Stimulated activated CD4-positive, alpha-beta T cell treated with anti-CD3 and anti-CD28 coated beads, Interleukin-12 subunit alpha, Interleukin-12 subunit beta, amount 100 ng/mL, for 24 hours (primary cell): ENCODE measurements at places on chromosomes 1 and 21.

DNA sequence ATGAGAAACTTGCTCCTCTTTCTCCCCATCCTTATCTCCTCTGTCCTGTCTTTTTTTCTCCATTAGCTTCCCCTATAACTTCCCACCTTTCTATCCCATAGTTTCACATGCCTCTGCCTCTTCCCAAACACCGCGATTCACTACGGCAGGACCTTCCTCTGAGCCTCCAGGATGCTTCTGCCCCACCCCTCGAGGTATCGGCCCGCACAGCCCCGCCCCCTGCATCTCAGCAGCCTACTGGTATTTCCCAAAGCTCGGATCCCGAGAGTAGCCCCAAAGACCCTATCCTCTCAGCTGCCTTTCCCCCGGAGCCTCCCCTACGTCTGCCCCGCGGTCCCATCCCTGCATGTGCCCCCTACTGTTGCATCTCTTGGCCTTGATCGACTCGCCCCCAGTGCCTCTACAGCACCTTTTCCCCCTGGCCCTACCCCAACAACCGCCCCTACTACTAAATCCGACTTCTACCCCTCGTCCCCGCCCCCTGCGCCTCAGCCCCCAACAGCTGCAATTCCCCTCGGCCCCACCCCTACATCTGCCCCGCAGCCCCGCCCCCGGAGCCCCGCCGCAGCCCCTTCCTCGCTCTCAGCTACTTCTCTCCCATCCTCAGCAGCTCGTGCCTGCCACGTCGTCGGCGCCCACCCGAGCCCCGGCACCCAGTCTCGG lies 512 bp downstream of the PIAS3 start:
- DNase-seq: peak; percentile 38

- no peak for DNase-seq
Measured at GRCh38 chr1:87190402-87190801, 138.3 kb upstream of the LMO4 start.

- DNase-seq: no peak
Measured at GRCh38 chr1:226428791-226429461, 21.0 kb upstream of the PARP1 start.

DNA sequence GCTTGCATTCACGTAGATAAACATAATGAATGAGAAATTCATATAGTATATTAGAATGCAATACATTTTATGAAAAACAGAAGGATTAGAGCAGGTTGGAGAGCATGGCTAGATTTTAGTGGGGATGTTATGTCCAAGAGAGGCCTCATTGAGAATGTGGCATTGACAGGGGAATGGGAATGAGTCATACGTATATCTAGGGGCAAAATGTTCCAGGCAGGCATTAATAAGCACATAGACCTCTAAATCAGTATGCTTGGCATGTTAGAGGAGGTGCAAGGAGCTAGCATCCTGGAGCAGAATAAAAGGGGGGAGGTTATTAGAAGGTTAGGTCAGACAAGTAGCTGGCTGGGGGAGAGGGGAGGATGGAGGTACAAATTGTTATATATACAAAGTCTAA lies 93.0 kb downstream of the USH2A start:
- no peak for DNase-seq

DNA sequence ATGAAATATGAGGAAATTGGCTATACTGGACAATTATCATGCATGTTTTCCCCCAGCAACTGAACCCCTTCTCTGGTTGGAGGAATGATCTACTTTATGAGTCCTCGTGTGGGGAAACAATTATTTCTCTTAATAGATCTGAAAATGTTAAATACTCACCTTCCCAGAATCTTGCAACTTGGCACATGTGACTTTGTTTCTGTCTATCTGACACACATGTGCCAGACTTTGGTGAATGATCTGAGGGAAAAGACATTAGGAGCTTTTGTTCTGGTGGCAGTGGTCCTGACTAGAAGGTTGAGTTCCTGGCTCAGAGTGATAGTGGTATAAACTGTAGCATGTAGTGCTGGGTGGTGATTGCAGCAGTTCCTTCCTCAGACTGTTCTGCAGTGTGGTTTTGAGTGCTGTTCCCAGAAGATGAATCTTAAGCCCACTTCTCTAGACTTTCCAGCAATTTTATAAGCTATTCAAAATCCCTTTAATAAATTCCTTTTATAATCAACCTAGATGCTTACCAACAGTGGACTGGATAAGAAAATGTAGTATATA lies 59.3 kb upstream of the B3GALNT2 start:
- DNase-seq: no peak

- no peak for DNase-seq
Measured at GRCh38 chr1:66695116-66695515, 57.1 kb upstream of the DYNLT5 start.

DNA sequence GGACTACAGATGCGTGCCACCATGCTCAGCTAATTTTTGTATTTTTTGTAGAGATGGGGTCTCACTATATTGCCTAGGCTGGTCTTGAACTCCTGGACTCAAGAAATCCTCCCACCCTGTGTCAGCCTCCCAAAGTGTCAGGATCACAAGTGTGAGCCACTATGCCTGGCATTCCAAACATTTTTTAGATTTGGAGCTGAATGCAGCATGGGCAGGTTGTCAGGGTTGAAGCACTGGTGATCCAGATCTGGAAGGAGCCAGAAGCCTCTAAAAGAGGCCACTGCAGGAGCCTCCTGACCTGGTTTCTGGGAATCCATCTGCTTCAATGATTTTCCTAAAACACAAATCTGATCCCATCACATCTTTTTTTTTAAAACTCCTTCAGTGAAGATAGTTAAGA lies 1.8 kb upstream of the CTPS1 start:
- no peak for DNase-seq

DNA sequence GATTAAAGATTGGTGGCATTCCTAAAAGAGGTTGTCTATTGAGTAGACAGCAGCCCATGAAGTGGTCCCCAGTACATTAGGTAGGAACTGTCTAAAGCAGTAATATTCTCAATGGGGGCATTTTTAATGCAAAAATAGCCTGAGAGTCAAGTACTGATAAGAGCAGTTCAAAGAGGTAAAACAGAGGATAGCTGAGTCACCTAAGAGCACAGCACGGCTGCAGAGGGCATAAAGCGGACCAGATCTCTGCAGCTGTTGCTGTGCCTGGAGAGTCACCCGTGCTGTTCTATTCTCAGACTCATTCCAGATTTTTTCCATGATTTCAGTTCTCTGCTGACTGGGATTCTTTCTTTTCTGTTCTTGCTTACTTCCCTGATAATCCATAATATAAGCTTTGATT lies 313.2 kb downstream of the OLFM3 start:
- no peak for DNase-seq

DNA sequence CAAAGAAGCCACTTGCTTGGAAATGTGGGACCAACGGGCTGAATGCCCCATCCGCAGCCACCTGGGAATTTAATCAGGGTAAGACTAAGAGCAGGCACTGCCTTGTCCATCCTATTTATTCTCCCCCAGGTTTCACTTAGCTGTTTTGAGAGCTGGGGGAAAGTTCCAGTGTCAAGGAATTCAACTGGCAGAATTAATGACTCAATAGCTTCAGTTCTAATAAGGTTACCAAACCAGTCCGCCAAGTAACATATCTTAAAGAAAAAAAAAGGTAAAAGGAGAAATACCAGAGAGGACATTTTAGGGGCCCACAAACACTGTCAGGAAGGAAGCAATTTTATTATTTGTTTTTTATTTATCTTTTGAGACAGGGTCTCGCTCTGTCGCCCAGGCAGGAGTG lies 157.6 kb upstream of the SOD1 start:
- DNase-seq: no peak

DNA sequence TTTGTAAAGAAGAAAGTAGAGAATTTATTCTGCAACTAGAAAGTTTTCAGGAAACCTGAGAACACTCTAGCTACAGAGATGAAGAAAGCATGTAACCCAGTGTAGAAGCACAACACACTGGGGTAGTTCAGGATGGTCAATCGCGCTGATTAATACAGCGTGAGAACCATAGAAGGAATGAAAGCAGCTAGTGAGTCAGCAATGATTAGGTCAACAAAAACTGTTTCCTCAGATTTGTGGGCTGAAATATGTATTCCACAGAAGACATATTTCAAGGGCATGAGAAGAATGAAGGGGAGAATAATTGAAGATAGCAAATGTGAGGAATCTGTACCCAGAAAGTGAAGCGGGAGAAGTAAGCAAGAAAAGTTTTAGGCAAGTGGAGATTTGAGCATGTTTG lies 97.8 kb upstream of the ADGRL2 start:
- DNase-seq: no peak

DNA sequence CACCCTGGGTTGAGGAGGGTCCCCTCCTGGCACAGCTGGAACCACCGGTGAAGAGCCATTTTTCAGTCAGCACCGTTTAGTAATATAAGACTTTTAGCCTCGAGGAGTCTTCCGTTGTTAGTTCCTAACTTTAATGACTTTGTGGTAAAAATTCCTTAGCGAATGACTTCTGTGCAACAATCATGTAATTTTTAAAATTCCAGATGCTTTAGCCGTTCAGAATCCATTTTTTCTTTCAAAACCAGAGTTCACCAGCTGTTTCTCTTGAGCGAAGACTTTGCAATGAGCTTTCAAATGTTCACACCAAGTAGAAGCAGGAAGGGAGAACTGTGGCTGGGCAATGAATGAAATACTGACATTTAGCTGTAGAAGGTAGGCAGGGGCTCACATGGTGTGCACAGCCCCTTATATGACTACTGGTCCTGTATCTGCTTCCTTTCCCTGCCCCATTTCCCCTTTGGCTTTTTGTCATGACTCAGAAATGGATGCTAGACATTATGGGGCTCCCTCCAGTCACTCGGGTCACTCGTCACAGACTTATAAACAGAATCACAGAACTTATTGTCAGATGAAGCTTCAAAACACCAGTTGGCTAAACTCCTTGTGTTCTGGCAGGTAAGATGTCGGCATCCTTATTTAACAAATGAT lies 4.1 kb downstream of the DISC1 start:
- DNase-seq: no peak

- DNase-seq: no peak
Measured at GRCh38 chr1:160910170-160910750, 25.3 kb upstream of the ITLN1 start.

- DNase-seq: no peak
Measured at GRCh38 chr1:198238121-198238520, 81.3 kb downstream of the NEK7 start.
